ENCODE measurements at places on chromosomes 1 and 21.

DNA sequence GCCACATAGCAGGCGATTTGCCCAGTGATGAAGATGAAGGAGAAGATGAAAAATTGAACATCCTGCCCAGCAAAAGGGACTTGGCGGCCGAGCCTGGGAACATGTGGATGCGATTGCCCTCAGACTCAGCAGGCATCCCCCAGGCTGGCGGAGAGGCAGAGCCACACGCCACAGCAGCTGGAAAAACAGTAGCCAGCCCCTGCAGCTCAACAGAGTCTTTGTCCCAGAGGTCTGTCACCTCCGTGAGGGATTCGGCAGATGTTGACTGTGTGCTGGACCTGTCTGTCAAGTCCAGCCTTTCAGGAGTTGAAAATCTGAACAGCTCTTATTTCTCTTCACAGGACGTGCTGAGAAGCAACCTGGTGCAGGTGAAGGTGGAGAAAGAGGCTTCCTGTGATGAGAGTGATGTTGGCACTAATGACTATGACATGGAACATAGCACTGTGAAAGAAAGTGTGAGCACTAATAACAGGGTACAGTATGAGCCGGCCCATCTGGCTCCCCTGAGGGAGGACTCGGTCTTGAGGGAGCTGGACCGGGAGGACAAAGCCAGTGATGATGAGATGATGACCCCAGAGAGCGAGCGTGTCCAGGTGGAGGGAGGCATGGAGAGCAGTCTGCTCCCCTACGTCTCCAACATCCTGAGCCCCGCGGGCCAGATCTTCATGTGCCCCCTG is 3.3 kb downstream of the ZBTB18 start:
- DNase-seq, result no peak
- peaks cover 32% of the 10 kb centered on the region for H3K4me1 ChIP-seq
- H3K36me3 ChIP-seq, result peaks cover 36% of the 10 kb centered on the region
- no peak overlapping the region for H3K4me3 ChIP-seq
- H3K27ac ChIP-seq, result no peak overlapping the region

DNA sequence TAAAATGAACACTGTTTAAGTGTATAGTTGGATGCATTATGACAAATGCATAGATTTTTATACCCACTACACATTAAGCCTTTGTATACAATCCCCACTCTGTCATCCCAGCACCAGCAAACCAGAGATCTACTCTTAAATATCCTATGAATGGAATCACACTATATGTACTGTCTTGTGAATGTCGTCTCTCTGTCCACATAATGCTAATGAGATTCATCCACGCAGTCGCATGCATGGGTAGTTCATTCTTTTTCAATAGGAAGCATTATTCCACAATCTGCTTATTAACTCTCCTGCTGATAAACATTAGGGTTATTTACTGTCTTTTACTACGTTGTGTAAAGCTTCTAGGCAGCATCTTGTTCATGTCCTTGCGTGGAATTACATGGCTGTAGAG is 892.3 kb downstream of the LTN1 start:
- DNase-seq, result no peak
- no peak overlapping the region for H3K4me3 ChIP-seq
- no peaks in the 10 kb centered on the region for H3K27me3 ChIP-seq
- no peak overlapping the region for H3K27ac ChIP-seq
- H3K4me1 ChIP-seq, result no peaks in the 10 kb centered on the region
- no peaks in the 10 kb centered on the region for H3K36me3 ChIP-seq

DNA sequence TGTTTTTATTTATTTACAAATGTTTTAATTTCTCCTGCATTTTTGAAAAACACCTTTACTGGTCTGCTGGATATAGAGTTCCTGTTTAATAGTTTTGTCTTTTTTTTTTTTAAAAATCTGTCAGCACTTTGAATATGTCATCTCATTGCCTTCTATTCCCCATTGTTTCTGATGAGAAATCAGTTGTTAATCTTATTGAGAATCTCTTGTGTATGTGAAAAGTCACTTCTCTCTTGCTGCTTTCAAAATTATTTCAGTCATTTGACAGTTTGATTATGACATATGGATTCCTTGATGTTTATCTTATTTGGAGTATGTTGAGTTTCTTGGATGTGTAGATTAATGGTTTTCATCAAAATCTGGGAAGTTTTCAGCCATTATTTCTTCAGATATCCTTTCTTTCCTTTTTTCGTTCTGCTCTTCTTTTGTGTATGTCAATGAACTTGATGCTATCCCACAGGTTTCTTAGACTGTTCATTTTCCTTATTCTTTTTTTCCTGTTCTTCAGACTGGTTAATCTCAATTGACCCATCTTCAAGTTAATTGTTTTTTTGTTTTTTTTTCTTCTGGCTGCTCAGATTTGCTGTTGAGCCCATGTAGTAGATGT is 51.2 kb upstream of the CCDC190 start:
- H3K27me3 ChIP-seq, result no peaks in the 10 kb centered on the region
- no peaks in the 10 kb centered on the region for H3K36me3 ChIP-seq
- no peak overlapping the region for H3K4me3 ChIP-seq
- no peak for DNase-seq
- no peaks in the 10 kb centered on the region for H3K4me1 ChIP-seq

- no peak for DNase-seq
- no peaks in the 10 kb centered on the region for H3K36me3 ChIP-seq
- no peak overlapping the region for H3K4me3 ChIP-seq
These were observed 126.5 kb downstream of the SPATA46 start for GRCh38 chr1:162250004-162250730.

DNA sequence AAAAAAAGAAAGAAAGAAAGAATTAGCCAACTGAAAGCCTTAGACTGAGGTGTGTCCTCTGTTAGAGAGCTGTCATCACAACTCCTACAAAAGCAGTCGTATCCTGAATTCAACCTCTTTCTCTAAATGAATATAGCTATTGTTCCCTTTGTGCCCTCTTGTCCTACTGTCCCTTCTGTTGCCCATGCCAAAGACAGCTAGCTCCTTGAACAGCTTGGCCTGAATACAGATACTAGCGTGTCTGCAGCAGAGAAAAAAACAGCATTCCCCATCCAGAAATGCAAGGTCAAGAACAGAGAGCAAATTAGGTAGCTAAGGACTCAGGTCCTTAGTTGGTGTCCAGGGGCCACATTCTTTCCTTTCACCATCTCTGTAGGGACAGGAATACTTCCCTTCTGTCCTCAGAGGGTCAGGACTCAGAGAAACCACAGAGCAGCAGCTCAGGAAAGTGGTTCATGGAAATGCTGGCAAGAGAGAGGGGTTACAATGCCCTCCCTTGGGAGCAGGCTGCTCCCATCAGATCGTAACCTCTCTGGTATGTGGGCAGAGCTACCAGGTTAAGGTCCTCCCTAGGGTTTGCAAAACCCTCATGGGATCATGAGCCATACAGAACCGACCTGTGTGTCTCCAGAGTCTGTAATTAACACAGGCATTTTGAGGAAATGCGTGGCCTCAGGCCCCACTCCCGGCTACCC is 1.8 kb upstream of the ZBTB48 start:
- H3K4me3 ChIP-seq, result no peak overlapping the region
- H3K4me1 ChIP-seq, result peaks cover 31% of the 10 kb centered on the region
- DNase-seq, result no peak
- H3K27me3 ChIP-seq, result no peaks in the 10 kb centered on the region
- peaks cover 10% of the 10 kb centered on the region for H3K36me3 ChIP-seq

- peaks cover 18% of the 10 kb centered on the region for H3K4me1 ChIP-seq
- no peaks in the 10 kb centered on the region for H3K27me3 ChIP-seq
- no peak overlapping the region for H3K4me3 ChIP-seq
- no peak for DNase-seq
- H3K36me3 ChIP-seq, result no peaks in the 10 kb centered on the region
These were observed 106.3 kb downstream of the RERE start for GRCh38 chr1:8711151-8711550.

DNA sequence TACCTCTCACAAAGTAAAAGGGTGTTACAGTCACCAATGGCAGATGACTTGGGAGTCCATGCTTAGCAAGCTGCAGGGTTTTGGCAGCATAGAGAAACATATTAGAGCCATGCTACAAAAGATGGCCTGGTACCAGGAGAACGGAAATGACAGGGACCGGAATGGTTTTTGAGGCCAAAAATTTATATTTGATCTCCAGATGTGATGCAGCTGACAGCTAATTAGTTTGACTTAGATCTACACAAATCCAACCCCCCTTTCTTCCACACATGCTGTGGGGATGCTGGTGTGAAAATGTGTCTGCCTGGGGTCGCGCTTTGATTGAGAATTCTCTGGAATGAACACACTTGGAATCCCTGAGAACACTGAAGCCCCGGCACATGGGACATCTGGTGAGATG is 26.5 kb downstream of the SYF2 start:
- H3K36me3 ChIP-seq, result no peaks in the 10 kb centered on the region
- DNase-seq, result no peak
- no peaks in the 10 kb centered on the region for H3K4me1 ChIP-seq
- no peak overlapping the region for H3K27ac ChIP-seq

DNA sequence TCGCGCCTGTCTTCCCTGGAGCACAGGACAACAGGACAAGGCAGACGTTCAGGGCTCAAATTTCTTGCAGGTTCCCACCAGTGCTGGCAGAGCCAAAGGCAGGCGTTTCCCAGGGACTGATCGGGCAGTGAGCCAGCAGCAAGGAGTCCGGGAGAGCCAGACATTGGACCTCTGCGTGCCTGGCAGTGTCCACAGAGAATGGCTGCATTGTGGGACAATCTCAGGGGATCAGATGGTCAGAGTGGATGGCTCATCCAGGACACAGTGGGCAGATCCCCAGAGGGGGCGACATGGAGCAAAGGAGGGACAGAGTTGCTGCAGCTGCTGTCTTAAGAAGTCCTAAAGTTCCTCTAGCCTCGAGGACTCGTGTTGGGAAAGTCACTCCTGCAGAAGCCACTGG is 4.6 kb downstream of the TMEM63A start:
- peaks cover 2% of the 10 kb centered on the region for H3K27me3 ChIP-seq
- H3K4me1 ChIP-seq, result peaks cover 37% of the 10 kb centered on the region
- peaks cover 6% of the 10 kb centered on the region for H3K36me3 ChIP-seq
- DNase-seq, result peak; percentile 38

DNA sequence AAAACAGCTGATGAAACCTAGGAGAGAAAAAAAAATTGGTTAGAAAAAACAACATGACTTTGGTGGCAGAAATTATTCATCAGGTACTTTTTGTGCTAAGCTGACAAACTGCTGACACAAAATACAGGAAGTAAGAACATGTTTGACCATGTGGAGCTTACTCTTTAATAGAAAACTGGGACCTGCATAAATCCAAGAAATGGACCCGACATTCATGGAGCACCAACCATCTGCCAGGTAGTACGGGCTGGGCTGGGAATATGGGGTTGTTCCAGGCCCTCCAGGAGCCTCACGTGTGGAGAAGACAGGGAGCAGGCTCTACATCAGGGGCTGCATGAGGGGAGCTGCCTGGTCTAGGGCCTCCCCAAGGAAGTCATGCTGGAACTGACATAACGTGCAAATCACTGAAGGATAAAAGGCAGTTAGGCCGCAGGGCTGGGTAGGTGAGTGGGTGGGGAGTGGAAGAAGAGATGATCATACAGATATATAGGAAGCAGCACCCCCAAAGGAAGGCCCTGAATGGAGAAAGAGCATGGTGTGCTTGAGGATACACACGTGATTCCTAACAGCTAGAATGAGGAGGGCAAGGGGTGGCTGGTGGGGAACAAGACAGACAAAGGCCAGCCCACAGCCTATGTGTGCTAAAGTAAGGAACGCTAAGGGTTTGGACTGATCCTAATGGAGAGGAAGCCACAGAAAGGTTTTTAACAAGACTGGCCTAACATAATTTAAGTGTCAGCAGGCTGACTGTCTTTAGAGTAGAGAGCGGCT is 26.1 kb downstream of the CD58 start:
- H3K27me3 ChIP-seq, result no peaks in the 10 kb centered on the region
- no peaks in the 10 kb centered on the region for H3K4me1 ChIP-seq
- H3K27ac ChIP-seq, result 0 out of 2 replicates have a peak overlapping the region, but pooled peaks have one; percentile 13
- no peak overlapping the region for H3K4me3 ChIP-seq

DNA sequence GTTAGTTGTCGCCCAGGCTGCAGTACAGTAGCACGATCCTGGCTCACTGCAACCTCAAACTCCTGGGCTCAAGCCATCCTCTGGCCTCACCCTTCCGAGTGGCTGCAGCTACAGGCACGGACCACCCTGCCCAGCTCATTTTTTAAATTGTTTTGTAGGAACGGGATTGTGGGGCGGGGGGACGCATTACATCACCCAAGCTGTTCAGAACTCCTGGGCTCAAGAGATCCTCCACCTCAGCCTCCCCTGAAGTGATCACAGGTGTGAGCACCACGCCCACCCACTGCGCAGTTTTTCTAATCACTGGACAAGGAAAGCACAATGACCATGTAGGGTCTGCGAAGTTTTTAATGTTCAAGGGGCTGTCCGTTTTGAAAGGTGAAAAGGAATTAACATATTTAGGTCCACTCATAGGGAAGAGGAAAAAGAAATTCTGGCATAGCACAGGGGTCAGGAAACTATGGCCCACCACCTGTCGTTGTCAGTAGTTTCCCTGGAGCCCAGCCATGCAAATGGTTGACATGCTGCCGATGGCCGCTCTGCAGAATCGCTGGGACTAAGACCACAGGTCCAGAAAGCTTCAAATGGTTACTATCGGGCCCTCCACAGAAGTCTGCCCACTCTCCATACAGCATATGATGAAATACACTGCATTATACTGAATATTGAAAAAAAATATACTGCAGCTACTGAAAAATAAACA is 26.0 kb downstream of the SETD4 start:
- no peaks in the 10 kb centered on the region for H3K4me1 ChIP-seq
- H3K36me3 ChIP-seq, result peaks cover 47% of the 10 kb centered on the region
- no peak overlapping the region for H3K4me3 ChIP-seq
- no peak for DNase-seq
- H3K27me3 ChIP-seq, result no peaks in the 10 kb centered on the region
